ENCODE measurements at places on chromosomes 5 and 9. TPM values are rescaled to one million over a fixed set of nuclear protein-coding genes. Genes with fewer than 3 reads are reported as not detected.

DNA sequence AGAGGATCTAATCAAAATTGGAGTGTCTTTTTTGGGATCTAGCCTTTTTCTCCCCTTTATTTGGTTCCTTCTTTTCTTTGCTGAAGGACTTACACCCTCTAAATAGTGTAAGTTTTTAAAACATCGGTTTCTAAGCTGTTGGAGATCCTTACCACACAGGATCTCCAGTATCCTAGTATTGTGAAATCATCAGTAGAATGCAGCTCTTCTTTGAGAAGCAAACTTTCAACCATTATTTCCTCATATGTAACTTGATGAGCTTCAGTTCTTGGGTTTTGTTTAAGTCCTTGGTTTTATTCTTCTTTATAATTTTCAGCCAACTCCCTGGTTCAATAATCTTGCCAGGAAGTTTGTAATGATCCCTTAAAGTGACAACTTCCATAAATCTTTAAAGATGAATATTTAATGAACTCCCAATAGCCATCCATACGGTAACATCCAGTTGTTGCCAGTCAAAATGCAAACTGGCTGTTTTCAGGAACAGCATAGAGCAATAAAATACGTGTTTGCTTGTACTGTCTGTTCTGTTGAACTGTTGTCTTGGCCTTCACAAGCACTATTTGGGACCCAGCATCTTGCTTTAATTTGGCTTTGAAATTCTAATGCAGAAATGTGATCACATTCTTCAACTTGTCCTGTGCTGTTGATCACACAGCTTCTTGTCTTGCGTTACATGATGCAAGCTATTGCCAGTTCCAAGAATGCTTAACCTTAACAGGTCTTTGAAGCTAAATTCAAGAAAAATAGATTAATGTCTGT is 34.8 kb upstream of the TTC23L start:
- DNase-seq, result no peak
- H3K27ac ChIP-seq, result no peak overlapping the region
- no peaks in the 10 kb centered on the region for H3K27me3 ChIP-seq
- no peaks in the 10 kb centered on the region for H3K4me1 ChIP-seq
- no peaks in the 10 kb centered on the region for H3K36me3 ChIP-seq

GRCh38 chr5:76204713-76205112 is 121.5 kb downstream of the SV2C start:
- H3K27me3 ChIP-seq, result peaks cover 20% of the 10 kb centered on the region
- H3K27ac ChIP-seq, result no peak overlapping the region
- H3K4me3 ChIP-seq, result no peak overlapping the region
- H3K4me1 ChIP-seq, result peaks cover 1% of the 10 kb centered on the region
- no peaks in the 10 kb centered on the region for H3K36me3 ChIP-seq
- DNase-seq, result no peak

Gene PTPRD
- not detected for total RNA-seq

DNA sequence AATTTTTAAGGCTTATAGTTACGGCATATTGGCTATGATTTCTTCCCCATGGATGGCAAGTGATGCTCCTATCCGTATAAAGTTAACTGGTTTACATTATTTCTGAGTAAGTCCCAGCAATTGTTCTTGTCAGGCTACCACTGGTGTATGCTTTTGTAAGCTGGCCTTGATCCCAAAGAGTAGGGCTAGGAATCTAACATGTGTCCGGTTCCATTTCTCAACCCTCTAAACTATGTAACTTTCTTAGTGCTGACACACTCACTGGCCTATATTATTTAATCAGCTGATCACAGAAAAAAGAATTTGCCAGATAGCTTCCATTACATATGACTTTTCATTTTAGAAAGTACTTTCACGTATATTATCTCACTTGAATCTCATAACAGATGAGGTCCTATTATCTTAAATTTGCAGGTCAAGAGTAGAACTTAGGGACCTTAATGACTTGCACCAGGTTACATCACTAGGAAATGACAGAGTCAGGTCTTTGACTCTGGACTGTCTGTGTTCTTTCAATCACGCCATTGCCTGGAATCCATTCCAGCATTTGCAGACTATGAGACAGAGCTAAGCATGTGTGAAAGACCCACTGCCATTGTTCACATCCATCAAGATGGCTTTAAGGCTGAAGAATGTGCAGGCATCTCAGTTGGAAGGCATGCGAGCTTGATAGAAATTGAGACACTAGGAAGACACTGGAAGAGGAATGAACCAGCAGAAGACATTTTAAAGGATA is 362.9 kb downstream of the ARRDC3 start:
- no peak for DNase-seq
- no peak overlapping the region for H3K27ac ChIP-seq
- H3K36me3 ChIP-seq, result no peaks in the 10 kb centered on the region
- H3K27me3 ChIP-seq, result peaks cover 12% of the 10 kb centered on the region
- H3K4me1 ChIP-seq, result no peaks in the 10 kb centered on the region

- no peaks in the 10 kb centered on the region for H3K4me1 ChIP-seq
- DNase-seq, result no peak
- no peaks in the 10 kb centered on the region for H3K27me3 ChIP-seq
- no peaks in the 10 kb centered on the region for H3K36me3 ChIP-seq
- H3K27ac ChIP-seq, result no peak overlapping the region
Observed at GRCh38 chr5:32964261-32964660, 253.1 kb downstream of the NPR3 start.

DNA sequence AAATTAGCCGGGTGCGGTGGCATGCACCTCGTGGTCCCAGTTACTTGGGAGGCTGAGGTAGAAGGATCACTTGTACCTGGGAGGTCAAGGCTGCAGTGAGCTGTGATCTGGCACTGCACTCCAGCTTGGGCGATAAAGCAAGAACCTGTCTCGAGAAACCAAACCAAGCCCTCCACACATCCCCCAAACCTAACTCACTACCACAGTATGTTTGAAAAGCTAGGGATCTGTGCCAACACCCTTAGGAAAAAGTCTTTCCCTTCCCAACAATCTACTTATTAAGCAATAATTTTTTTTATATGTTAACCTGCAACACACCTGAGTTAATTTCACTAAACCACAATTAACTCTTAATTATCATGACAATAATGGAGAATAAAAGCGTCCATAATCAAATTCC is 2.2 kb downstream of the UBTD2 start:
- H3K27ac ChIP-seq, result no peak overlapping the region
- peaks cover 15% of the 10 kb centered on the region for H3K36me3 ChIP-seq
- H3K27me3 ChIP-seq, result peaks cover 10% of the 10 kb centered on the region
- no peak for DNase-seq

Gene PCDHGC5
- total RNA-seq, result not detected

Gene ITK
- total RNA-seq, result 306 TPM

Gene PPP1R26
- 0.52 TPM for total RNA-seq

Gene IL13
- 2.8 TPM for total RNA-seq

Gene SLC36A1
- total RNA-seq, result 5.8 TPM

Gene SHISAL2B
- not detected for total RNA-seq

GRCh38 chr5:109309326-109310063 is 100.3 kb downstream of the PJA2 start:
- DNase-seq, result no peak
- H3K4me1 ChIP-seq, result no peaks in the 10 kb centered on the region
- no peaks in the 10 kb centered on the region for H3K36me3 ChIP-seq
- no peaks in the 10 kb centered on the region for H3K27me3 ChIP-seq

- H3K27ac ChIP-seq, result peak overlapping the region; percentile 59
- H3K36me3 ChIP-seq, result peaks cover 6% of the 10 kb centered on the region
- peaks cover 78% of the 10 kb centered on the region for H3K4me1 ChIP-seq
- DNase-seq, result no peak
- no peak overlapping the region for H3K4me3 ChIP-seq
- H3K27me3 ChIP-seq, result no peaks in the 10 kb centered on the region
Observed at GRCh38 chr9:92950359-92950955, 3.1 kb downstream of the FGD3 start.

GRCh38 chr5:112116371-112116770 is 302.7 kb downstream of the EPB41L4A start:
- no peak for DNase-seq
- H3K27me3 ChIP-seq, result peaks cover 7% of the 10 kb centered on the region
- no peak overlapping the region for H3K4me3 ChIP-seq
- H3K4me1 ChIP-seq, result no peaks in the 10 kb centered on the region
- H3K36me3 ChIP-seq, result no peaks in the 10 kb centered on the region
- no peak overlapping the region for H3K27ac ChIP-seq

DNA sequence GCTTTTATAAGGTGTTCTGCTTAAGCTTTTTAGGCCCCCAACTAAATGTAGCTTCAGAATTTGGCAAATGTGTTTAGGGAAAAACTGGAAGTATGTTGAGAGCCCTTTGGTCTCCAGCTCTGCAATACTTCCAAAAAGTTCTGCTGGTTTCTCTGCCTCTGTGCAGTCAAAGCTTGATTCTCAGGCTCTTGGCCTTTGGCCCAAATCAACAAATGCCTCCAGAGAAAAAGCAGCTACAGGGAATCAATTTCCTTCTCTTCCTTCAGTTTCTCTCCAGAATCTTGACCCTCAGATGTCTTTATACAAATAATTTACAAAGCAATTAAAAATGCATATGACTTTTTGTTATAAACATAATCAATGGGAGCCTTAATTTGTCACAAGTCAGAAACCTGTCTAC is 235.7 kb downstream of the COMMD10 start:
- peaks cover 26% of the 10 kb centered on the region for H3K36me3 ChIP-seq
- no peak overlapping the region for H3K4me3 ChIP-seq
- DNase-seq, result no peak
- H3K27me3 ChIP-seq, result no peaks in the 10 kb centered on the region
- H3K27ac ChIP-seq, result no peak overlapping the region

DNA sequence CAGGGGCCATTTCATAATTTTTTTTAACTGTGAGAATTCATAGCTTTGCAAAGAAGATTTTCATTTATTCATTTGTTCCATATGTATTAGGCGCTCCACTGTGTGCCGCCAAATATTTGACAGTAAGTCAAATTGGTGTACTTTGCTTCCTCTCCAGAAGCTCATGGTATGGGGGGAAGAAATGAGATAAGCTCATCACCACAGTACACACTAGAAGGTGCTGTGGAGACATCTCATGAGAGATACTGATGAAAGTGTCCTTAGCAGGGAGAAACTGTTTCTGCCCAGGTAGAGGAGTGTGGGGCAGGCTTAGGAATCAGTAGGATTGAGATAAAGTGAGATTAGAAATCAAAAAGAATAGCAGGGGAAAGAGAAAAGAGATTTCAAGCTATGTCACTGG is 136.2 kb downstream of the CDH6 start:
- no peak overlapping the region for H3K4me3 ChIP-seq
- DNase-seq, result no peak
- no peaks in the 10 kb centered on the region for H3K36me3 ChIP-seq
- no peak overlapping the region for H3K27ac ChIP-seq

- no peak overlapping the region for H3K27ac ChIP-seq
- H3K27me3 ChIP-seq, result peaks cover 4% of the 10 kb centered on the region
- no peaks in the 10 kb centered on the region for H3K36me3 ChIP-seq
- DNase-seq, result no peak
- H3K4me3 ChIP-seq, result no peak overlapping the region
Observed at GRCh38 chr9:130150779-130151382, 21.3 kb upstream of the NCS1 start.
